NCI-H69 (cell line): ENCODE measurements at places on chromosomes 5 and 9.
A peak's percentile ranks its signal among the peaks of the same experiment; 100 is the strongest.

DNA sequence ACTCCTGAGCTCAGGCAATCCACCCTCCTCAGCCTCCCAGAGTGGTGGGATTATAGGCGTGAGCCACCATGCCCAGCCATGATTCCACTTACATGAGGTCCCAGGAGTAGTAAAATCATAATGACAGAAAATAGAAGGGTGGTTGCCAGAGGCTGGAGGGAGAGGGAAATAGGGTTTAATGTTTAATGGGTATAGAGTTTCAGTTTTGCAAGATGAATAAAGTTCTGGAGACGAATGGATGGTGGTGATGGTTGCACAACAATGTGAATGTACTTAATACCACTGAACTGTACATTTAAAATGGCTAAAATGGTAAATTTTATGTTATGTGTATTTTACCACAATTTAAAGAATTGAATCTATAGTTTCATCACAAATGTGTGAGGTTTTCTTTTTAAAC lies 146.5 kb upstream of the ABCA1 start:
- no peak for DNase-seq

- DNase-seq = no peak
These were observed 158.0 kb upstream of the LHFPL2 start for GRCh38 chr5:78806544-78806943.

GRCh38 chr5:132227235-132227484 lies 493 bp downstream of the P4HA2 start:
- no peak for DNase-seq

DNA sequence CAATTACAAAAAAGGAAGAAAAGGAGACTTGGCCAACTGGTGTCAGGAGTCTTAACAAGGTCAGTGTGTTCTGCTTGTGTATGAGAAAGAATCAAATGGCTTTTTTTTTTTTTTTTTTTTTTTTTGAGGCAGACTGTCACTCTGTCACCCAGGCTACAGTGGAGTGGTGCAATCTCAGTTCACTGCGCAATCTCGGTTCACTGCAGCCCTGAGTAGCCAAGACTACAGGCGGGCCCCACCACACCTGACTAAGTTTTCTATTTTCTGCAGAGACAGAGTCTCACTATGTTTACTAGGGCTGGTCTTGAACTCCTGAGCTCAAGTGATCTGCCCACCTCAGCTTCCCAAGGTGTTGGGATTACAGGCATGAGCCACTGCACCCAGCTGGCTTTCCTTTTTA lies 3.1 kb upstream of the IL7R start:
- DNase-seq = no peak

DNA sequence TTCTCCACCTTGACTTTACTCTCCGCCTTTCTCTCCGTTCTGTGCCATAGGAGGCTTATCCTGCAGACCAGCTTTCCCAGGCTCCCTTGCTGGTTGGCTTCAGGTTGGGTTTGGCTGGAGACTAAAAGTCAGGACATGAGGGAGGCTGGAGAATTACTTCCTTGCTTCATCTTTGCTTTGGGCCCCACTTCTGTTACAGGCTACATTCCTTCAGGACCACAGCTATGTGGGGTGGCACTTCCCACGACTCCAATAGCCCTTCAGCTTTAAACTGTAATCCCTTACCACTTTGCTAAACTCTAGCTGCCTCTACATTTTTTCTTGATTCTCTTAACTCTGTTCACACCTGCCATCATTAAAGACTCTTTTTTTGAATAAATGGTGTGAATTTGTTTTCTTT lies 186.7 kb upstream of the NR4A3 start:
- no peak for DNase-seq

- peak; percentile 77 for DNase-seq
These were observed 475 bp upstream of the GOLM1 start for GRCh38 chr9:86099701-86100364.

DNA sequence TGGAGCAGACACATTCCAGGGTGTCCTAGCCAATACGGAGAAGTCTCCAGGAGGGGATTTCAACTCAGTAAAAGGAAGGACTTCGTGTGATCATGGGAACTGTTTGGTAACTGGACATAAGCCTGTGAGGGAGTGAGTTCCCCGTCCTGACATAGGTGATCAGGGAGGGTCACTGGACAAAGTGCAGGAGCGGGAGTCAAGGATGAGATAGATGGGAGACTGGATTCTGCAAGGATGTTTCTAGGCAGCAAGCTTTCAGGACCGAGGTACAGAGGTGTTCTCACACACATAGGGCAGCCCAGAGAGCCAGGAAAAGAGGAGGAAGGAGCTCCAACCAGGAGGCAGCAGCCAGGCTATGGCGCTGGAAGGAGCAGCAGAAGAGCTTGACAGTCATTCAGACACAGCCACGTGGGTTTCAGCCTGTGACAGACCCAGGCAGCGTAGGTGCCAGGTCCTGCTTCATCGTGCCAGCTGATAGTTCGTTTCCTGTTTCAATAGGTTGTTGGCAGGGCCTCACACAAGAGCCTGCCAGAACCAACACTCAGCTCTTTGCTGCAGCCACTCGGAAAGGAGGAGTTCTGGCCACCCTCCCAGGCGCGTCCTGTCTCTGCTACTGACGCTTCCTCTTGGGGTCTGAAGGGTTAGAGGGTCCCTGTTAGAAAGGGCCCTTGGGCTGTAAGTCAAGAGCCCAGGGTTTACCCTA lies 84.1 kb downstream of the AMBP start:
- peak; percentile 11 for DNase-seq

- no peak for DNase-seq
These were observed 41.0 kb downstream of the UNC5A start for GRCh38 chr5:176851380-176851779.

DNA sequence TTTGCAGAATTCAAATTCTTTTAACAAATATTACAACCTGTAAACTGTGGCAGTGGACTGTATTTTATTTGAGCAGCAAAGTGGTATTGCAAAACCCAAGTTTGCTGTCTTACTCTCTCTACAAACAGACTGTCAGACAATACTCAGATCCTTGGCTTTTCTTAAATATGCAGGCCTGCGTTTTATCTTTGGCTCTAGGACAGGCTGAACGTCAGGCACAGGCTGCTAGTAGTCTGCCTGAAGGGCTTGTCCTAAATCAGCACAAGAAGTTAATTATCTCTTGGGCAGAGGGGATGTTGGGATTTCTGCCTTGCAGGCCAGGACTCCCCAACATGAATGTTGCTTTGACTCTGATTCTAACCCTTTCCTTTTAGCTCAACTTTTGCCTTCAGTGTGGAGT lies 147.5 kb downstream of the SLIT3 start:
- no peak for DNase-seq

DNA sequence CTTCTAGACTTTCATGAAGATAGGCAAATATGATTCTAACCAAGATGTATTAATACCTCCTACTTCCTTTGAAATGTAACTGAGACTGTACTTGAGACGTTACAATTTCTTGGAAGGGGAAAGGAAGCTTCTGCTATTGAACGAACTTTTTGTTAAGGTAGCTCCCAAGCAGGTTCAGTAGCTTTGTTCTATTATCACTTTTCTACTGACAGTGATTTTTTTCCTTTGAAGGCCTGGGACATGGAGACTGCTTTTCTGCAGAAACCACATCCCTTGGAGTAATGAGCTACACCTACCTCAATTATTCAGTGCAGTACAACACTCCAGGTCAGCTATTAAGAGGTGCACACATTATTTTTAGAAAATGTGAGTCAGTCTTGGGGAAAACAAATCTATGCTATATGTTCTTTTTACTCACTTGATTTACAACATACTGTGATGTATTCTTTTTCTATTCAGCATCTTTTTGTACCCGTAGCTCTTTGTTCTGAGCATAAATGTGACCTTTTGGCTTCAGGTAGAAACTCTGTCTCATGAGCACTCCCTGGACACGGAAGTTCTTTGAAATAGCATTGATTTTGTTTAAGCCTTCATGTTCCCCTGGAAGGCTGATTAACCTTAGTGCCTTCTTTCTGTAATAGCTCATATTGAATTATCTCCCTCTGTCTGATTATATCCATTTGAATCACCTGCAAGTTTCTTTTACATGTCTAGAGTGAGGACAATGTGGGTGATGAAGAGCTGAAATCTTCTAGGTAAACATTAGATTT lies 56.5 kb upstream of the CDKN2B start:
- DNase-seq = no peak

- no peak for DNase-seq
These were observed 18.4 kb upstream of the ALDOB start for GRCh38 chr9:101453776-101454570.

- DNase-seq = no peak
These were observed 41.1 kb downstream of the MRPL36 start for GRCh38 chr5:1758574-1758973.

DNA sequence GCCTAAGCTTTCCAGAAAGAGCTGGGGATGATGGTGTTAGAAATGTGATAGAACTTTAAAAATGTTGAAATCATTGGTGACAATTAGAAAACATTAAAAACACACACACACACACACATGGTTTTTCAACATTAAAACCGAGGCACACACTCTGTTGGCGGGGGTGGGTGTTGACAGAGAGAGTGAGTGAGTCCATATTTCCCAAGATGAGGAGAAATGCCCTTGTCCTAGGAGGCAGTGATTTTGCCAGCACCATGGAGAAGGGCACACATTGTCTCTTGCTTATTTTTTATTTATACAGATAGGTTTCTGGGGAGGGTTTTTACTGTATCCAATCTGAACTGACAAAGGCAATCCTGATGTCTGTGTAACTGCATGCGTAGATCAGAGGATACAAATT lies 152.5 kb downstream of the INSYN2B start:
- DNase-seq = no peak

- DNase-seq = peak; percentile 6
These were observed 1.7 kb downstream of the SLC1A3 start for GRCh38 chr5:36607838-36608783.

DNA sequence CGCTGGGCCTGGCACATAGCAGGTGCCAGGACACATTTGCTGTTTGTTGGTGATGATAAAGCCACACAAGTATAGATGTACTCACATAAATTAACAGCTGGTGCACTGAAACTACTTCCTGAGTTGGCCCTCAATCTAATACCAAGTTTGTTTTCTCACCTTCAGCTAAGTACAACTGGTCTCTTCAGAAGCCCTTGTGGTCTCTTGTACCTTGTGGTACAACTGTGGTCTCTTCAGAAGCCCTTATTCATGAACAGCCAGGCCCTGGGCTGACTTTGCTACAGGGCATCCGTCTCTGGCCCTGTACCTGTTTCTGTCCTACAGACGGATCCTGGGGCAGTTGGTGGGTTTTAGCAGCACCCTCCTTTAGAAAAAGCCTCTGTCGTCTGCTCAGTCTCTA lies 81.5 kb downstream of the DAB2IP start:
- no peak for DNase-seq

- no peak for DNase-seq
These were observed 283.6 kb upstream of the PRDM9 start for GRCh38 chr5:23223846-23224245.

GRCh38 chr5:85813146-85813545 lies 804.6 kb upstream of the COX7C start:
- DNase-seq = peak; percentile 13

- DNase-seq = no peak
These were observed 149.6 kb downstream of the SNX18 start for GRCh38 chr5:54667136-54667535.

GRCh38 chr9:123978981-123979380 lies 32.6 kb upstream of the LHX2 start:
- DNase-seq = no peak

- no peak for DNase-seq
These were observed 36.3 kb downstream of the CXXC5 start for GRCh38 chr5:139684350-139684880.
